Thoracic aorta (tissue), 2 donors: ENCODE measurements at places on chromosomes 2 and 18. TPM values are rescaled to one million over a fixed set of nuclear protein-coding genes. Genes with fewer than 3 reads are reported as not detected.
A peak's percentile ranks its signal among the peaks of the same experiment; 100 is the strongest.

C2orf80 gene
- total RNA-seq = not detected

AAMP gene
- 95.9 TPM for total RNA-seq

GALNT13 gene
- total RNA-seq = 2.5 TPM

IL1R2 gene
- total RNA-seq = 47.7 TPM

DNA sequence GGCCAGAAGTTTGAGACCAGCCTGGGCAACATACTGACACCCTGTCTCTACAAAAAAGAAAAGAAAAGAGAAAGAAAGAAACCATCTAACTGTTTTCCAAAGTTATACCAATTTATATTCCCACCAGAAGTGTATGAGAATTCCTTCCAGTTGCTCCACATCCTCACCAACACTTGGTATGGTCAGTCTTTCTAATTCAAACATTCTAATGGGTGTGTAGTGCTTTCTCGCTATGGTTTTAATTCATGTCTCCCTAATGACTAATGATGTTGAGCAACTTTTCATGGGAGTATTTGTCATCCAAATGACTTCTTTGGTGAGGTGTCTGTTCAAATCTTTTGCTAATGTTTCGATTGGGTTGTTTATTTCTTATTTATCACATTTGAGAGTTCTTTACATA is 10.5 kb upstream of the B3GNT7 start:
- DNase-seq = no peak

- no peak for DNase-seq
These were observed 39.8 kb upstream of the SMIM21 start for GRCh38 chr18:75467281-75467795.

DNA sequence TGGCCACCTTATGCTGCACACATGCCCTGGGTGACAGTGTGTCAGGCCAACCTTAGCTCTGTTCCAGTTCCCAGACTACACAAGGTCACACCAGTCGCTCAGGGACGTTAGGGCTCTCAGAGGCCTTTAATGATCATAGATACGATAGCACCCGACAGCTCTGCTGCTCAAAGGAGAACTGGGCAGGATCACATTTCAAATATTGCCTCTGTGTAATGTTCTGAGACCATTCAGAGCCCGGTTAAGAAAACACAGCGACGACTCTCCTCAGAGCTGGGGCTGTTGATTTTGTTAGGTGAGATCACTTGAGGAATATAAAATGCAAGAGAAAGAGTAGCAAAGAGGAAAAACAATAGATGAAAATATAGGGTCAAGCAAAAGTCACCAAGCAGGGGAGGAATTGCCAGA is 166.6 kb upstream of the TANK start:
- no peak for DNase-seq

DNA sequence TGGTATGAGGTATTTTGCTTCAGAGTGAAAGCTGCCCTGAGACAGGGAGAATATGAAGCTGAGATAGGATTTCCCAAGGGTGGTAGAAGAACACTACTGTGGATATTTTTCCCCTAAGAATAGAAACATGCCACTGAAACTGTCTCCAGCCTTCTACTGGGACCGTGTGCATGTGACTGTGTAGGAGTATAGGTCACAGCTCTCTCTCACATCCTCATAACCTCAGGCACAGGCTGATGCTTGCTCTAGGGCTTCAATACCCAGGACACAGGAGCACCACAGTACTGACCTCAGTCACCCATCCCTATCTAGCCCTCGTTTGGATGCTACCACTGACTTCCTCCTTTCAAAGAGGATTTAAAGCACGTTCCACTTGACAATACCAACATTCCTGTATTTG is 67.2 kb downstream of the REV1 start:
- no peak for DNase-seq

DNA sequence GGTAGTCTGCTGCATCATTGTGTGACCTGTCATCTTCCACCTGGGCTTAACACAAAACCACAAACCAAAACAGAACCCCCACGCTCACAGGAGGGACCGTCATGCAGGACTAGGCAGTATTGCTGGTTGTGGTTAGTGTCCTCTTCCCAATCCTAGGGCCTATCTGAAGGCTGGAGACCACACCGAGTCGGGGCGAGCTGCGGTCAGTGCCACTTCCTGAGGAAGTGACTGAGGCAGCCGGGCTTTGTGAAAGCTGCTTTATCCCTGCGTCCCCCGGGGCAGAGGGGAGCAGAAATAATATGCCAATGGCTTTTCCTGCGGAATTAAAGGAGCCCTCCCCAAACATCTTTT is 22.9 kb downstream of the ZNF532 start:
- no peak for DNase-seq

DNA sequence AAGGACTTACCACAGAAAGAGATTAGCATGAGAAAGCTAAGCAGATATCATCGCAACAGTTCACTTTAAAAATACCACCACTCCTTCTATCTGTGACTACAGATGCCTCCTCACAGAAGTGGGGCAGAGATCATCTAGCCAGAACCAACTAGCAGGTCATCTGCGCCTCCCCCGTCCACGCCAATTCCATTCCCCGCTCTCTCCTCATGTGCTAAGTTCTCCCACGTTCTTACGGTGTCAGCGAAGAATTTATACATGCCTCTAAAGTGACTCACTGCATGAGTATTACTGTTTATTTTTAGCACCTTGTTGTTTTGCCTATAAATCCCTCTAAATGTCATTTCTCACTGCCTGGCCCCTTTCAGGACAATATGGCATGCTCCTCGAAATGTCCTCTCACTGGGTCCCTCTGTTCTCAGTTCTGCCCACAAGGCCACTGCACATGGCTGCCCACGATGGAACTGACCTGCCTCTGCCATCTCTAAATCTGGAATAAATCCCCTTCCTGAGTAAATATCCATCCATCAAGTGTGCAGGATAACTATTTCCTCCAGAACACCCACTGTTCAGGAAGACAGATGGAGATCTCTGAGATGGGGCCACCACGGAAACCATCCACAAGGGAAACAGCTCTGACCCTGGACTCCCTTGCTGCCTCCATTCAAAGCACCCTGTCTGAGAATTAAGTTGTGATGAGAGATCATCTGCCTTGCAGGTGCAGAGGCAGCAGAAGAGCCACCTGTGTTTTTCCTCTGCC is 137.7 kb downstream of the IRS1 start:
- DNase-seq = peak; percentile 45

DNA sequence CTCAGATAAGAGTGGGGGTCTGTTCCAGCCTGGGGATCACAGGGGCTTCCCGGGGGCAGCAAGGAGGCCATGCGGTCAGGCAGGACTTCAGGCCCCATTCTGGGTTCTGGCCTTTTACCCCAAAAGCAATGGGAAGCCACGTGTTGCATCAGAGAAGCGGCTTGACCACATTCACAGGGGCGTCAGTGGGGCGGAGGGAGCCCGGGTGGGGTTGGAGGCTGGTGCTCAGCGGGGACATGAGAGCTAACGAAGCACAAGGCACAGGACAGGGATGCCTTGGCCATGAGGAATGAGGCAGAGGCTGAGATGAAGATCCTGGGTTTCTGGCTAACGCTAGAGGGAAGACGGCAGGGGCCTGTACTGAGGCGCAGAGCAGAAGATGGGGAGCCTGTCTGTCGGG is 6.1 kb downstream of the HJURP start:
- no peak for DNase-seq
